Activated CD4-positive, CD25-positive, alpha-beta regulatory T cell treated with anti-CD3 and anti-CD28 coated beads, Interleukin-2, amount 50 U/mL, for 72 hours (primary cell): ENCODE measurements at places on chromosomes 6 and 20.

- no peak for DNase-seq
Observed at GRCh38 chr20:4835244-4836177, 113.8 kb downstream of the PRND start.

DNA sequence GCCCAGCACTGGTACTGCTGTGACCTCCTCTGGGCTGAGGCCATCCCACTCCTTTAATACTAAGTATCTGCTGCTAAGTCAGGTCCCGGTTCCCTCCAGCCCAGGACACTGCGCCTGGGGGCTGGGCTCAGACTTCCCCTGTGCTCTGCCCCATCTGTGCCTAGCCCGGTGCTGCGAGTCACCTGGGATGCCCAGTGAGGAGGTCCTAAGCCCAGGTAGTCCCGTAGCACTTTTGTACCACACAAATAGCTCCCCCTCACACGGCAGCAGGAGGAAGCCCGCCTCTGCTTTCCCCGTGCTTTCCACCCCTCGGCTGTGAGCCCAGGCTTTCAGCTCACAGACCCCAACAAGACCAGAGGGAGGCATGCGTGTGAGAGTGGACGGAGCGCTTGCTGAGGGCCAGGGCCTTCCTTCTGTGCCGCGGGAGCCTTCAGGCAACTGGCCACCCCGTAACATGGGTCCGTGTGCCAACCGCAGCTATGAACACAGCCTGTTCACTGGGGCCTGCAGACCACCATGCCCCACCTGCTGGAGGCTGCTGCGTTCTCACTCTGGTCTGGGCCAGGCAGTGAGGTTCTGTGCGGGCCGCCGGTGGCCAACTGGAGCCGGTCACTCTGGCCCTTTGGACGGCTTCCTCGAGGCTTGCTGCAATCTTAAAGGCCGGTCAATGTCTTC lies 79.9 kb upstream of the MPC1 start:
- no peak for DNase-seq

- no peak for DNase-seq
Observed at GRCh38 chr6:157456524-157456829, 75.5 kb downstream of the ZDHHC14 start.

DNA sequence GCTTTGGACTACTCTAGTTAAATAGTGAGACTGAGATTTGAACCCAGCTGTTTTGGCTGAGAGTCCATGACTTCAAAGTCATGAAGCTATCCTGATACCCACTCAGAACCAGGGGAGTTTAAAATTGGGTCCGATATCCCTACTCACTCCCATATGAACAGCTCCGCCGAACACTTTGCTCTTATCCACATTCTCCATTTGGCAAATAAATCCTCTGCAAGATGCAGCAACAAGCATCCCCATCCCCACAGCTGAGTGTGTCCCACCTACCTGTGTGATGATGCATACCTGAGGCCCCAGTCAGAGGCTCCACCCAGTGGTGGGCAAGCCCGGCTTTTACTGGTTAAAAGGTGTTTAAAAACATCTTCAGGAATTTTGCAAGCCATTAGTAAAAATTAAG lies 108.3 kb upstream of the SLC24A3 start:
- DNase-seq, result no peak

DNA sequence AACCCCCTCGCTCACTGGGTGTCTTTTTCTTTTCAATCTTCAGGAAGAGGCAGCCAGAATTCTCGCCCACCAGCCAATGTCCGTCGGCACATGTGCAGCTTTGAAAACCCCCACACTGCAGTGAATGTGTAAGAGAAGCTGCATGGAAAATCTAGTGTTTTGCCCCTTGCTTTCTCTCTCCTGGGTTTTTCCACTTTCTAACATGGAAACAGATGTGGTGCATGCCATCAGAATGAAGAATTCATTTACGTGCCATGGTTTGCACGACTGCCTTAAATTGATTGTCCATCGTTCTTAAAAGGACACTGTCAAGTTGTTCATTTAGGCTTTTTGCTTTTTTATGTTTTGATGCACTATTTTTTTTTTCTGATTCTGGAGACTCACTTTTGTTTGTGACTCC lies 117.1 kb upstream of the RAB32 start:
- DNase-seq, result no peak

DNA sequence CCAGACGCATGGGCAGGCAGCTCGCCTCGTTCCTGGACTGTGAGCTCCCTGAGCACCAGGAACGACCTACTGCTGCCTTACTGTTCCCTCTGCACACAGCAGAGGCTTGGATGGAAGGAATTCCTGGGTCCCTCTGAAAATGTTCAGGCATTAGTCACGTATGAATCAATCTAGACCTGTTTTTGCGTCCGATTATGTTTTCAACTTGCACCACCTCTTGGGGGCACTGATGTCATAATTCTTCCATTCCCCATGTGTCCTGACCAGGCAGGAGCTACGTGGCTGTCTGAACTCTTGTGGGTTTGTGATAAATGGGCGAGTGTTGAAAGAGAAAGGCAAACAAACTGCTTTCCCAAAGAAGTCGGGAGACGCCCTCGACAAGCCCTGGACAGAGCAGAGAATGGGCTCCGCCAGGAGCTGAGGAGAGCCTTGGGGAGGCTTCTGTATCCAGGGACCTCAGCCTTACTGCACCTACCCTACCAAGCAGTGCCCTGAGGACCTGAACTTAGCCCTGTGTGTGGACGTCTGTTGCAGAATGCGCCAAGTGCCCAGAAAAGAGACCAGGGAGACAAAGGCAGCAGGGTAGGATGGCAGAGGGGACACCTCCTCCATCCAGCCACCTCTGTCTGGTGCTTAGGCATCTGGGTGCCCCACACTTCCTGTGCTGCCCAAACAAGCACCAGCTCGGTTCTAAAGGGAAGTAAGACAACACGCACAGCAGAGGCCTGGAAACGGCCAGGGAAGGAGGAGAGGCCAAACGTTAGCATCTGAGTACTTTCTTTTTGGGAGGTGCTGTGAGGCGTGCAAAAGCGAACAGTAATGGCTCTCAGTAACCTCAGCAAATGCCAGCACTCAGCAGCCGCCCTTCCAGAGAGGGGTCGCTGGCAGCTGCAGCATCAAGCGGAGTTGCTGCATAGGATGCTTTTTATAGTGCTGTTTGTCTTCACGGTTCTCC lies 124.2 kb downstream of the LY86 start:
- no peak for DNase-seq

DNA sequence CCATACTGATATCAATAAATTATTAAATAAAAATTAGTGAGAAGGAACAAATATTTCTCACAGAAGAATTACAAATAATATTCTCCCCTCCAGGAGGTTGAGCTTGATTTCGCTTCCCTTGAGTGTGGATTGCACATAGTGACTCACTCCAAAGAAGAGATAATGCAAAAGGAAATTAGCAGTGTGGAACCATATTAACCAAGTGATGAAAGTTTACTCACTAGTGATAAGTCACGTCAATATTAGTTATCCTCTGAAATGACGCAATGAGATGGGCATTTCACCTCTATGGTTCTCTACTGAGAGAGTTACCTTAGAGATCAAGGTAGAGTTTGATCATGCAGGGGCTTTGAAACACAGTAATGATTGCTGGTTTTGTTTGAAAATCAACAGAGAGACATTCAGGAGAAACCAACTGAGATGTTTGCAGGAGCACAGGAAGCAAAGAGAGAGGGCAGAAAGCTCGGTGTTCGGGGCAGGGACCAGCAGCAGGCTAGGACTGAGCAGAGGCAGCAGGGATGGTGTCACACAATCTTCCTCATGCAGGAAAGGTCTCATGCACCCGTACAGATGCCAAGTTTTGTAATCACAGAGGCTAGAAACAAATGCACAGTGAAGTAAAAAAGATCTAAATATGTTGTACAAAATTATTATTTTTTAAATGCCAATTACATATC lies 634.5 kb downstream of the QKI start:
- DNase-seq, result no peak

DNA sequence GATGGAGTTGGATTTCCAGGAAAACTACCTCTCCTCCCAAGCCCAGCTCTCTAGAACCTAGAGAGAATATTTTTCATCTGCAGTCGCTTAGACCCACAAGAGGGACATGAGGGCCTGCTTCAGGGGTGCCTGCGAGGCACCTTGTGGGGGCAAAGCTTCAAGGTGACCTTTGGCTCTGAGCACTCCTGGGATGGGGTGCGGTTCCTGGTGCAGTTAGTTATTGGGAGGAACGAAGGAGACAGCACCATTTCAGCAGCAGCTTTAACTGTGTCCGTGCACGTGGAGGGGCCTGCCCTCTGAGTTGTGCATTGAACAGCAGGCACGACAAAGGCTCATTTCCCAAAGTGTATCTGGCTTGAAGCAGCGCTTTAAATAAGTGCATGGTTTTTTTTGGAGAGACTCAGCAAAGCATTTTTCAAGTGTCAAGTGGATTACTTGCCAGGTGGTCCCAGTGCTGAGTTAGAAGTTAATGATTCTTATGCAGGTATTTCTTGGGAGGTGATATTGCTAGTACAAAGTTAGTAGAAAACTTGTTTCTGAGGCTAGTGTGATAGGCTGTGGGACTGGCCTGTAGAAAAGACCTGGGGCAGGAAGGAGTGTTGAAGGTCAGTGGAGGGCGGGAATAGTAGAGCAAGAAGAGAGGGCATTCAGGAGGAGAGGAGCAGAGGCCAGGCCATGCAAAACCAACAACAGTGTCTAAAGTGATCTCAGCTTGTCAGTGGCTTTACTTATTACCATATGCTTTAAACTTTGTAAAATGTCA lies 3.8 kb downstream of the IGF2R start:
- DNase-seq, result no peak

- no peak for DNase-seq
Observed at GRCh38 chr6:83685481-83685880, 23.4 kb downstream of the SNAP91 start.

GRCh38 chr6:39240155-39240757 lies 11.0 kb upstream of the KCNK5 start:
- no peak for DNase-seq

DNA sequence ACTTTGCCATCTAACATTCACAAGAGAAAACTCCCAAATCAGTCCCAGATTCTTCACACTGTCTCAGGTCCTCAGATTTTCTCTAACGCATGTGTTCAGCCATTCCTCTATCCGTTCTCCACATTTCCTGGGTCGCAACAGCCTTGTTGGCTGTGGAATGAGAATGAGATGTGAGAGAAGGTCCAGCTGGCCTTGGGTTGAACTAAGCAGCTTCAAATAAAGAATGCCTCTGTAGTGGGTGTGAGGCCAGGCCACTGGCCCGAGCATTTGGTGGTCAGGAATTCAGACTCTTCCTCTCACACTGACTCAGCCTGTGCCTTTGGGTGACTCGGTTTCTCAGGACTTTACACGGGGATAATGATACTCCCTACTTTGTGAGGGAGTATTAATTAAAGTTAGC lies 73.8 kb upstream of the CCN6 start:
- DNase-seq, result no peak

DNA sequence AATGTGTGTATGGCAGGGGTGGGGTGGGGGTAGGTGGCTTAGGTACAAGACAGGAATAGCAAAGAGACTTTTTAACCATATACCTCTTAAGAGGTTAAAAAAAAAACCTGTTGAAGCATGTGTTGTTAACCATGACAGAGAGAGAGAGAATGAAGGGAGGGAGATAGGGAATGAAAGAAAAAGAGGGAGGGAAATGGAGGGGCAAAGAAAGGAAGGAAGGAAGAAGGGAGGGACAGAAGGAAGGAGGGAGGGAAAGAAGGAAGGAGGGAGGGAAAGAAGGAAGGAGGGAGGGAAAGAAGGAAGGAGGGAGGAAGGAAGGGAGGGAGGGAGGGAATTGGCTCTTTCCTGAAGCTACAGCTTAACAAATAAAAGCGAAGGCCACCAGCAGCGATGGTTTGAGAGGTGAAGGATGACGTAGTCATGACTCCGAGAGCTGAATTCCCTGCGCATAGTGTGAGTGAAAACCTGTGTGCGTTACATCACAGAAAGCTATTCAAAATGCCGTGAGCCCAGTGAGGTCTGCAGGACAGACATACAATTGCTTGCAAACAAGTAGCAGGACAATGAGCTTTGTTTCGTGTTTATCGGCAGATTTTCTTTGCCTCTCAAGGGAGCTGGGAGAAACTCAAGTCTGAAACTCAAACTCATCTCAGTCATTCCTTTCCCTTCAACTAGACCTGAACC lies 88.6 kb upstream of the NEDD9 start:
- no peak for DNase-seq

- no peak for DNase-seq
Observed at GRCh38 chr6:14375930-14376329, 258.4 kb downstream of the CD83 start.

GRCh38 chr6:36285187-36285671 lies 15.4 kb downstream of the PNPLA1 start:
- no peak for DNase-seq

- no peak for DNase-seq
Observed at GRCh38 chr6:121857551-121857950, 422.1 kb downstream of the GJA1 start.

GRCh38 chr6:25013246-25013645 lies 77.5 kb upstream of the RIPOR2 start:
- DNase-seq, result no peak

DNA sequence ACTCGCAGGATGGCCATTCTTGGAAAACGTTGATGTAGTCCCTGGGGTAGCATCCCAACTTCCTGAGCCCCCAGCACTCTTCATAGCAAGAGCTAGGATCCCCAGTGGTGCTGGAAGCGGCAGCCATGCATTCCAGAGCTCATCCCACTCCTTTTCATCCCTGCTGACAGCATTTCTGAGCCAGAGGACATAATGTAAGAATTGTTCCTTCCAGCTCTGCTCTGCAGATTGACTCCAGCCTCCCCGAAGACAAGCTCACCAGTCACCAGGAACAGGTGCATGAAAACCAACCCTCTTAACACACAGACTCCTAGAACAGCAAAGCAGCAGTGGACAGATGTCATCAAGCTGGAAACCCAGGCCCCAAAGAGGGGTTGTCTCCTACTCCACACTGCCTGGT lies 3.8 kb downstream of the SLC13A3 start:
- DNase-seq, result no peak

DNA sequence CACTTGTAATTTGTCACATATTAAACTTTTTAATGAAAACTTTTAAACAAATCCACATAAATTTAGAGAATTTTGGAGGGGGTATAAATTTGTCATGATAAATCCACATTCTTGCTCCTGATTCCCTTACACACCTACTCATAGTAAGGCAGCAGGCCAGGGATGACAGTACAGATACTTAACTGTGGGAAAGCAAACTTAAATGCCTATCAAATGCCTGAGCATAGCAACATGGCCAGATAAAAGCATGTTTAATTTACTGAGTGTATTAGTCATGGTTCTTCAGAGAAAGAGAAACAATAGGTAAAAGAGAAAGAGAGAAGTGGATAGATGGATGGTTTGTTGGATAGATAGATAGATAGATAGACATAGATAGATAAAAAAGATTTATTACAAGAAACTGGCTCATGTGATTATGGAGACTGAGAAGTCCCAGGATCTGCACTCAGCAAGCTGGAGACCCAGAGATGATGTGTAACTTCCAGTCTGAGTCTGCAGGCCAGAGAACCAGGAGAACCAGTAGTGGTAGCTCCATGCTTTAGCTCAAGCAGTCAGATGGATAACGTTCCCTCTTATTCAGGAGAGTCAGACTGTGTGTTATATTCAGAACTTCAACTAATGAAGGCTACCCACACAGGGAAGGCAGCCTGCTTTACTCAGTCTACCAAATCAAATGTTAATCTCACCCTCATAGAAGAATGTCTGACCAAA lies 15.9 kb upstream of the ADGRF1 start:
- no peak for DNase-seq
